ENCODE measurements at places on chromosomes 5 and 9. TPM values are rescaled to one million over a fixed set of nuclear protein-coding genes. Genes with fewer than 3 reads are reported as not detected.

GRCh38 chr9:6759185-6759977, 1.6 kb downstream of the KDM4C start:
- DNase-seq: no peak

DNA sequence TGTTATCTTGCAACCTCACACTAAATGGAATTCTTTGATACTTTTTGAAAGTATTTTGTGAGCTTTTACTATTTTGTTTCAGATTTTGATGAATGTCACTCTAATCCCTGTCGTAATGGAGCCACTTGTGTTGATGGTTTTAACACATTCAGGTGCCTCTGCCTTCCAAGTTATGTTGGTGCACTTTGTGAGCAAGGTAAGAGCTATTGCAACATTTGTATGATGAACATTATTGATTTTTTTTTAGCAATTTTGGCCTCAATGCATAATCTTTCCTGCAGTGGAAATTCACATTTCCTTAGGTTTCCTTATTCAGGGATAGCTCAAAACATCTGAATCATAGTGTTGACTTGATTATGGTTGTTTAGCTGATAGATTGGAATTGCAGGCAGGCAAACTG, 76.3 kb downstream of the VCAN start:
- DNase-seq: no peak

GRCh38 chr5:63128018-63128417, 549.4 kb downstream of the LRRC70 start:
- DNase-seq: no peak

DNA sequence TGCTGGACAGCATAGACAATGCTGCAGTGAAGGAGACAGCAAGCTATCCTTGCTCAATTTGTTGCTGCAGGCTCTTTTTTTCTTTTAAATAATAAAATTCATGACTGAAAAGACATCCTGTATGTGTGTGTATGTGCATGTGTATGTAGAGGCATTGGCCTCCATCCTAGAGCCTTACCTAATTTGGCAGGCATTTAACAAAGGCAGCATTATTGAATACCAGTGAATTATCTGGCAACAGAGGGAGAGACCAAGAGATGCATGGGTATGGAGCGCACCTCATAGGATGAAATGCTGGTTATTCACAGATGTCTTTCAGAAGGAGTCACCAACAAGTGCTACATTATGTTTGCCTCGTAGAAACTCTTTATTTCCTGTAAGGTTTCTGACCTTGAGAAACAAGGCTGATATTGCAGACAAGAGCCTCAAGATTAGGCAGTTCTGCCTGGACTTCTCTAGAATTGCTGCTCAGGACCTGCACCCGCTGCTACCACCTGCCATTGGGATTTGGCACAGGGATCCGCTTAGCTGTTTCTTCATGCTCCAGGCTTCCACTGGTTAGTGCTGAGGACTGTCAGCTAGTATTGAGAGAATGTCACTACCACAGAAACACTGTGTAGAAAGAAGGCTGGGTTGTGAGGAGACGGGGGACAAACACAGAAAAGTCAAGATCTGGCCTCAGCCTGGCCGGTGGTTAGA, 247.7 kb upstream of the RFX3 start:
- DNase-seq: no peak

- no peak for DNase-seq
Measured at GRCh38 chr5:55720188-55720703, 8.1 kb upstream of the SLC38A9 start.

Gene SV2C
- total RNA-seq: 0.60 TPM

Gene PAIP1
- total RNA-seq: 77.5 TPM

Gene SPINK1
- 4,017 TPM for total RNA-seq

Gene SRD5A1
- total RNA-seq: 6.6 TPM

- no peak for DNase-seq
Measured at GRCh38 chr9:123509646-123510045, 153.6 kb downstream of the CRB2 start.

- no peak for DNase-seq
Measured at GRCh38 chr5:157959370-157959769, 100.4 kb upstream of the CLINT1 start.

DNA sequence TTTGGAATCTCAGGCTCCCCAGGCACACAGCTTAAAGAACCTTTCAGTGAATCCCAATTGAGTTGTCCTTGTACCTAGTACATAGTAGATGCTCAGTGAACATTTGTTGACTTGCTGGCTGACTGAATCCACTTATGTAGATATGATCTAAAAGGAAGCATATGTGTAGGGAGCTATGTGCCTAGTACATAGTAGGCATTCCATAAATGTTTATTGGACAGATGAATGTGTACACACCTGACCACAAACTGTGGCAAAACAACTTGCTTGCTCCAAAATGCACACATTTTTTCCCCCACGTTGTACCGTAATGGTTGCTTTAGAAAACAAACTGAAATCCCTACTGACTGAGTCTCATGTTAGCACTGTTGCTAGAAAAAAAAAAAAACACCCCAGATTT, 80.2 kb upstream of the IL12B start:
- DNase-seq: no peak

Gene IL9
- total RNA-seq: not detected
